HS-5 (cell line): ENCODE measurements at places on chromosomes 5 and 9.
A peak's percentile ranks its signal among the peaks of the same experiment; 100 is the strongest.

DNA sequence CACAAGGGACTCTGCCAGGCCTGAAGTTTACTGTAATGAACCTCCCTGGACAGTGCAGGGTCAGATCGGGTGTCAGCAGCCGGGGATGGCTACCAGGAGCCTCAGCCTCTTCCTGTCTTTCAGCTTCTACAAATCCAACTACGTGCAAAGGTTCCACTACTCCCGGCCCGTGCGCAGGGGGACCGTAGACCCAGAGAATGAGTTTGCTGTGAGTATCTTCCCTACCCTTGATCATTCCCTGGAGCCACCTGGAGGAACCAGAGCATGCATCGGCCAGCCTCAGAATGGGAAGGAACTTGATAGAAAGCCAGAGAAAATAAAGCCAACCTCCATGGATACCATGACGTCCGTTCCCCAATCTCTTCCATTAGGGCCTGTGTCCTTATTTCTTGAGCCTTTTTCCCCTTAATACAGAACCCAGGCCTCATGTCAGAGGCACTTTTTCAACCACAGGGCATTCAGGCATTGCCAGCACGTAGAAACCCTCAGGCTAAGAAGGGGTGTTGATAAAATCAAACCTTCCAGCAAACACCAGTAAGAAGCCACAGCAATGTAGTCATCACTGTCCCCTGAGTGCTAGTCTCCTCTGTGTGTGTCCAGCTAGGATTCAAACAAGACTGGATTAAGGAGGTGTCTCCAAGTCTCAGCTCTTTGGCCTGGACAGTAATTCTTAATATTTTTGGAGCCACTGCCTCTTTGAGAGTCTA, 49.0 kb upstream of the FOXI1 start:
- no peak for DNase-seq

- DNase-seq = no peak
Observed at GRCh38 chr9:114432323-114433067, 44.7 kb upstream of the AKNA start.

- DNase-seq = peak; percentile 35
Observed at GRCh38 chr5:31809050-31809870, 170.3 kb downstream of the PDZD2 start.

GRCh38 chr5:102858808-102859207, 103.7 kb downstream of the PAM start:
- DNase-seq = peak; percentile 70

GRCh38 chr5:125056671-125057485, 310.4 kb upstream of the ZNF608 start:
- DNase-seq = no peak

DNA sequence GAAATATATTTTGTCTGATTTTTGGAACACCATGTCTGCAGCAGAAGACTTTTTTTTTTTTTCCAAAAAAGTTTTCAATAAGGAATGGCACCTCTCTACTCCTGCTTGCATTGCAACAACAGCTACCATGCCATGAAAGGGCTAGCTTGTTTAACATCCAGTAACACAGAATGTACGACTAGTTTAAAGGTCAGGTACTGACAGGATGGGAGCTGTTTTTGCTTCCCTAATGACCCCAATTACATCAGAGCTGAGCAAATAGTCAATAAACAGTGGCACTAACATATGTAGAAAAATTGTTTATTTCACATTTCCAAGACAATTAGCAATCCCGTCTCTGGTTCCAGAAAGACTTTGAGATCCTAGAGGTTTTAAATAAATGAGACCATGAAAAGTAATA, 693.8 kb downstream of the NR2F1-AS1 start:
- no peak for DNase-seq

DNA sequence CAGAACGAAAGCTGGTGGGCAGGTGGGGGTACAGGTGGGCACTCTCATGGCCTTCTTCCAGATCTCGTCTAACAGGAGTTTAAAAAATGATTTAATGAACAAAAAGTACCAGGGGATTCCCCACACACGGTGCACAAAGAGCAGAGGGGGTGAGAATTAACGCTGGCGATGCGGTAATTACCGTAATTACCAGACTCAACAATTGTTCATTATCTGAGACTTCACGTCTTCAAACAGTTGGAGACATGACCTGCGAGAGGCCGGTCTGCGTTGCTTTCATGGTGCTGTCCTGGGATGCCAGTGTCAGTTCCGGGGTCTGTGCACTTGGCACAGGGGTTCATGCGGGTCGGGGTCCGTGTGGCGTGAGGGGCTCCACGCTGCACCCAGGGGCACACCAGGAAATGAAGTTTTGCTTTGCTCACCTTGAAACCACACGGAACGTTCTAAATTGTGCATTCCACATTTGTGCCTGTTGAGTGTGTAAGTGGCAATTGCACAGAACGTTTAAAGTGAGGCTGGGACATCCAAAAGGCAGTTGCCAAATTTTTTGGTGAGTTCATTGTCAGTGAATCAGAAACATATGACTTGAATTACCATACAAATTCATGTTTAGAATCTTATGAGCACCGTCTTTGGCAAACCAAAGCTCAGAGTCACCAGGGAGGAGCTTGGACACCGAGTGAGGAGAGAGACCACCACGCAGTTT, 256.4 kb upstream of the IRX1 start:
- no peak for DNase-seq

GRCh38 chr5:123511290-123511647, 708 bp upstream of the CSNK1G3 start:
- DNase-seq = no peak

DNA sequence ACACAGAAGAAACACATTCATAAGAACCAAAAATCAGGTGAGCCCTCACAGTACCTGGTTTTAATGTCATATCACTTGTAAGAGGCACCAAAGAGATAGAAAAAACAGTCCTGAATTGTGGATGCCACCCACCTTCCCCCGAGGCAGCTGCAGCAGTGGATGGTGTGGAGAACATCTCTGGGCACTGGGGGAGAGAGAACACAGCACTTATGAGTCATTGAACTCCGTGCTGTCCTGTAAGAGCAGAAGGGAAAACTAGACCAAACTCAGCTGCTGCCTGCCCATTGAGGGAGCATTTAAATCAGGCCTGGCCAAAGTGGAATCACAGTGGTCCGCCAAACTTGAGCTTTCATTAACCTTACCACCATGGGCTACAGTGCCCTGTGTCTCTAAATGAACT, 296.2 kb downstream of the SPATA31D1 start:
- DNase-seq = no peak

DNA sequence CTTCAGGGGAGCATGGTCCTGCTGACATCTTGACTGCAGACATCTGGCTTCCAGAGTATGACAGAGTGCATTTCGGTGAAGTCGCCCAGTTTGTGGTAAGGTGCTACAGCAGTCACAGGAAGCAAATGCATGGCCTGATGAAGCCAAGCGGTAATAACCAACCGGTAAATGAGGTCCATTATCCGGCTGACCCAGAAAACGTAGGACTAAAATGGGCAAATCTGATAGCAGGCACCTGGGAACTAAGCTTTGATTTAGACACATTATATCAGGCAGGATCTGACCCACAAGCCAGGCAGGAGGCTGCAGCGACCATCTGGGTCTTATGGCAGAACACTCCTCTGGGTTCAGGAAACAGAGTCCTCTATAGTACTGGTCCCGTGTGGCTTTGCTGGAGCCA, 454.6 kb downstream of the GADD45G start:
- no peak for DNase-seq
